ENCODE measurements at places on chromosomes 3 and 15.

- DNase-seq: no peak
Observed at GRCh38 chr15:49865925-49866757, 245.3 kb downstream of the DTWD1 start.

DNA sequence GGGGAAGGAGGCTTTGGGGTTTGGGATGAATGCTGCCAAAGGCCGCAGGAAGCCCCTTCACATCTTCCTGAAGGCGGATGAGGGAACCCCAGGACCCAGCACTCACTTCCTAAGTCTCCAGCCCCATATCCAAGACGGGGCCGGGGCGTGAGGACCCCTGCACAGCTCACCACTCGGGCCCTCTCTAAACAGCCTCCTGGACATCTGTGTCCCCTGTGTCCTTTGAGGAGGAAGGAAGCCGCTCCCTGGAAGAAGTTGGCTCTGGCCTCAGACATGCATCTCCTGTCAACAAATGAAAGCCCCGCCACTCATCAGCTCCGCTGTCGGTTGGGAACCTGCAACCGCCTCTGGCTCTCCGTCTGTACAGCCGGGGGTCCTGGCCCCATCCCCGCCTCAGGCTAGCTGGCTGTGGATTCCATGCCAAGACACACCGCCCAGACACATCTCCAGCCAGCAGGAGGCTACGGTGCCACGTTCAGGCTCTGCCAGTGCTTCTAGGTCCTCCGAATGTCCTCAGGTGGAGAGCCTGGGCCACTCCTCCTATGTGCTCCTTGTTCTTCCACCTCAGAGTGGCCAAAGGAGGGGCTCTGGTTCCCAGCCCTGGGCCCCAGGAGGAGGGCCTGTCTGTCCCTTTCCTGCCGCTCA is 140.0 kb upstream of the MEF2A start:
- DNase-seq: no peak

DNA sequence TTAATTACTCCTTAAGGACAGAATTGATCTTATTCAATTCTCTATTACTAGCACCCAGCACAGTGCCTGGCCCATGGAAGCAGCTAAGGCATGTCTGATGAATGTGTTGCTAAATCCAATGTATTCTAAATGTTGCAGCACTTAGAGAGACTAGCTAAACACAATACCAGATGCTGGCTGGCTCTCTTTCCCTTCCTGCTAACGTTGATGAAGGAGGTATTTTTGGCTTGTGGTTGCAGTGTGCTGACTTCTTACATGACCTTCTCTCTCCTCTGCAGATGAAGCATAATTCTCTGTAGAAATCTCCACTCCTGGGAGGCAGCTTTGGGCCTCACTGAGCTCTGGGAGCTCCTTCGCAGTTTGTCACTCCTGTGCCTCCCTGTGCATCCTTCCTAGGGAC is 183.6 kb downstream of the PEX5L start:
- no peak for DNase-seq

DNA sequence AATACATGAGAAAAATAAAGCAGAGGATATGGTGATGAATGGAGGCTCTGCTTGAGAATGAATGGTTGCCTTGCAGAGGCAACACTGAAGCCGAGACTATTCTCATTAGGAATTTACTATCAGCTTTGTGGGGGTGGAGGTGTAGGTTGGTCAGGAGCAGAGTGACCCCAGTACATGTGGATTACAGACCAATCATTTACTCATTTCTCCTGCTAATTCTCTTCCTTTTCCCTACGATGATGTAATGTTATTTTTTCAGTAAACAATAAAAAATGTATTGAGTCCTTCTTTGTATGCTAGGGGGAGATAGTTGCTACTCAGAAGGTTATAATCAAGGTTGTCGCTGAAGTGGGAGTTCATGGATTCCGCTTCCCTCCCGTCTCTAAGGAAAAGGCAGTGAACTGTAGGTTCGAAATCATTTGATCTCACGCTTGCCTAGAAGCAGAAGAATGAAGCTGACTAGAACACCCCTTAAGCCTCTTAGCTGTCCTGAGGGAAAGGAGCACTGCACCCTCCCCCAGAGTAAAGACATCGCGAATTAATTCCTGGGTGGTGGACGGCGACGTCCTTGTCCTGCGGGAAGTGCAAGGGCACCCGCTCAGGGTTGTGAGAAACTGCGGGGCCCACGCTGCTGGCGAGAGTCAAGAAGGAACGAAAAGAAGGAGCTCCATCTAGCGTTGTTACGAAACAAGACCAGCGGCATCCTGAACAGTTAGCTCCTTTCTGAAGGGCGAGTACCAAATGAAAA is 213.2 kb upstream of the PFN2 start:
- peak; percentile 50 for DNase-seq

DNA sequence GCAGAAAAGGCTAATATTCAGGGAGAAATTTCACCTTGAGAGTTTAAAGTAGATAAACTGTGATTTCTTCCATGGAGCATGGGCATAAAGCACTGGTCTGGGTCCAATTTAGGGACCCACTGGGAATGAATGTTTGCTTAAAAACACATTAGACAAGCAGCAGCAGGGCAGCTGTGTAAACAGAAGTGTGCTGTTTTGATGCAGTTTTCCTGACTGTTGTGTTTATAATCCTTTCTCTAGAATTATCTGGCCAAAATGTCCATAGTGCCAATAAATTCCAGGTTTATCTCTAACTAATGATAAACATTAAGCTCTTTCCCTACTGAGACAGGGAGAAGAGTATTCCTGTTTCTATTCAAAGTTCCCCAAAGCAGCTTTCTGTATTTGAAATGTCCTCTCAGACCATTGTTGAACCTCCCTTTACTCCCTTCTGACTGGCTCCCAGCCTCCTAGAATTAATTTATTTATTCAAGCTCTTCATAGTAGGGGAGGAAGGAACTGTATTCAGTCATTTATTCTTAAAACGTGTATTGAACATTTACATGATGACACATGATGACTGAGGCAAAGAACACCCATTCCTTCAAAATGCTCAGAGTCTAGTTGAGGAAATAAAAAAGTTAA is 7.0 kb upstream of the TM4SF18 start:
- DNase-seq: peak; percentile 38

DNA sequence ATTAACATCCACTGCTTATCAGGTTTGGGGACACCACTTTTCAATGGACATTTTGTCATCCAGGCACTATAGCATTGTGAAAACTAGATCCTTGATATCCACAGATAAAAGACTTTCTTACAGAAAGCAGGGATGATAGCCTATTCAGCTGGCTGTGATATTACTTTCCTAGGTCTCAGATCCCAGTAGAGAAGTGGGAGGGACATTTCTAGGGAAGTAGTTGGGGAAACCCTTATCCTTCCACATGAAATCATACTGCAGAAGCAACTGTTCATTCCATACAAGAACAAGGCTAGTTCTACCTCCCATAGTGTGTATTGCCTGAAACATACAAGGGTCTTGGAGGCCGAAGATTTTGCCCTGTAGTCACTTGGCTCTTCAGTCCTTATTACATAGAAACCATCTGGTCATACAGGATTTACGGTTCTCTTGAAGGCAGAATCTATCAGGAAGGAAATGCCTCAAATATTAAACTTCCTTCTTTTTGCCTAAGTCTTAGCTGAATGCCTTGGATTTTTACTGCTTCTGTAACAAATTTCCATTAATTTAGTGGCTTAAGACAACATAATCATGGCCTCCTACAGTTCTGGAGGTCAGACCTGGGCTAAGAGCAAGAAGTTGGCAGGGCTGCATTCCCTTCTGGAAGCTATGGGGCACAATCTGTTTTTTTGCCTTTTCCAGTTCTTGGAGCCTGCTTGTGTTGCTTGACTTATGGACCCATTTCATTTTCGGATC is 119.4 kb downstream of the ECT2 start:
- DNase-seq: no peak

GRCh38 chr3:468172-468571 is 271.6 kb downstream of the CHL1 start:
- no peak for DNase-seq

- DNase-seq: no peak
Observed at GRCh38 chr3:185089751-185090150, 63.1 kb downstream of the C3orf70 start.

- no peak for DNase-seq
Observed at GRCh38 chr15:98203872-98204660, 243.6 kb downstream of the ARRDC4 start.

DNA sequence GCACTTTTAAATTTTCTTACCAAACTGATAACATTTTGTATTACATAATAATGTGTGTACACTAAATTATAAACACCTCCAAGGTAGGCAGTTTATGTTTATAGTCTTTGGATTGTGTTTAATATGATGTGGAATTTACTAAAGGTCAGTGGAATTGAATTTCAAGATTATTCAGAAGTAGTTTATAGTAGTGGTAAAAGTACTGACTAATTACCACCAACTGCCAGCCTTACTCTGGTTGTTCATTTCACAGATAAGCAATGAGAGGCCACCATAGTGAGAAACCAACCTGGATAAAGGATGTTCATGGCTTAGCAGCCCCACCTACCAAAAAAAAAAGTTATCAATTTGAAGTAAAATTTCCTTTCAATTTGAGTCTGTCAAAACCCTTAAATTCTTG is 54.0 kb upstream of the EIF5A2 start:
- DNase-seq: no peak

- DNase-seq: no peak
Observed at GRCh38 chr3:10358309-10358980, 37.5 kb upstream of the SEC13 start.

DNA sequence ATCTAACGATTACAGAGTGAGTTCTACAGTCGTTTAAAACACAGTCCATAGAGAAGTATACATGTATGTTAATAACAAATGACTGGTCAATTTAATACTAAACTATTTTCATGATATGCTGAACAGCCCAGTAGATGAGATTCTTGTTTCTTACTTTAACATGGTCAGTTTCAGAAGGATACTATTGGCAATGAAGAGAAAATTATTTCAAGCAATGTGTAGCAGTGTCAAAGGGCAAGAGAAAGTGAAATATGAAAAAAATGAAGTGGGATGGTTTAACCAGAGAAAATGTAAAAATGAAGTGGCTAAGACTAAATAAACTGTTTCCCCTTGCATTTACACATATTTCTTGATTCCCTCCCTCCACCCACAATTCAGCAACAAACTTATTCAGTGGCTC is 192.1 kb upstream of the TTC14 start:
- no peak for DNase-seq

DNA sequence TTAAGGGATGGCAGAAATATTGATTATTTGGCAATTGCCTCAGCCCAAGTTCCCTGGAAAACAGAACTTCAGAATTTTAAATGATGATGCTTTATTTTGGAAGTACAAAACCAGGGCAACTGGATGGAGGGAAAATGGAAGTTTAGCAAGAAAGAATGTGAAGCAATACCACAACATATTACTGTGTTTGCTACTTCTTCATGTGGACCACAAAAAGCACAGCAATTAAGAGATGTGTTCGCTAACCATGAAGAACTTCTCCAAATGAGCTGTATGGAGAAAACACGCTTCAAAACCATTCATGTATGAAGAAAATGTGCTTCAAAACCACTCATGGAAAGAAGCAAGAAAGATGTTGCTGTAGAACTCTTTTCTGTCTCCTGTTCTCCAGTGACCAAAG is 64.7 kb upstream of the ARL6 start:
- no peak for DNase-seq

- no peak for DNase-seq
Observed at GRCh38 chr3:156525808-156526207, 29.1 kb downstream of the SSR3 start.

DNA sequence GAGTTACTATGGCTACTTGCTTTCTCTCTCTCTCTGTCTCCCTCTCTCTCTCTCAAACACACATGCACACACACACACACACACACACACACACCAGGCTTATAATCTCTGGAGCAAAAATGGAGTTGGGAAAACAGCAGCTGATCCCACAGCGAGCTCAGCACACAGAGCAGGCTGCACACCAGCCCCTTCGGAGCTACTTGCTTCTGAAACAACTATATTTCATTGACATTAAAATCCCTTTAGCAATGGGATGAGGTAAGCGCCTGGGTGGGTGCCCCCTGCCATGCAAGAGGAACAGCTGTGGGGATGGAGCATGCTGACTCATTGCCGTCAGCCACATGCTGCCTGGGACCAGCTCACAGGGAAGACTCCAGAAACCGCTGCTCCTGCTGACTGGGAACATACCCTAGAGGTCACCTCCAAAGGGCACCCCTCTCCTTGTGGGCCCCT is 45.7 kb downstream of the B3GNT5 start:
- DNase-seq: no peak

DNA sequence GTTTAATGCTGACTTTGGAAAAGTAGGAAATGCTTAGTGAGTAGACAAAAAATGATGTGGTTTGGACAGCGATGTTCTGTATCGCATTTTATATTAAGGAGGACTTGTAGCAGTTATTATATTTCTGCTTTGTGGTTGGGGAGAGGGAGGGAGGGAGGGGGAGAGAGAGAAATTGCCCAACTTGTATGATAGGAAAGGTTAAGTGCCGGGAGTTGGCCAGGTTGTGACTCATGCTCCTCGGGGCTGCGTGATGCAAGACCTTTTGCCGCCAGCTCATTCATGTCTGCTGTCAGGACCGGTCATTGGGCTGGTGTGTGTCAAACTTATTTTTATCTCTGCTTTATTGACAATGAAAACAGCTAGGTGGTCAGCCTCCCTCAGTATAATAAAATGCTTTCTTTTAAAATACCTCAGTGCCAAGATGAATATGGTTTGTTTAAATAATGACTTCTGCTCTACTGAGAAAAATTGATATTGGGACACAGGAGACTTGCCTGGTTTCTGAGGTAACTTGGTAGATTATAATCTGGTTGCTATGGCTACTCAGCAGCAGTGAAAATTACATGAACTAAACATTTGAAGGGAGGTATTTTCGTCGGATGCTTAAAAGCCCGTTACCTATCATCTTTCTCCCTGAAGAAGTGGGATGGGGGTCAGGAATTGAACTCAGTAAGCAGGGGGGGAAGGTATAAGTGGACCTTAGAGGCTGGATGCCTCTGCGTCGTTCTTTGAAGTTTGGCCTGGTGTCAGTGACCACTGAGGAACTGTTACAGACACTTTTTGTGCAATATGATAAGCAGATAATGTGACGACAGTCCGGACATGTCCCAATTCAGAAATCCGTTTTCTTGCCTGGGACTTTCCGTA is 90.7 kb downstream of the FNDC3B start:
- DNase-seq: peak; percentile 95

- no peak for DNase-seq
Observed at GRCh38 chr15:34796847-34797435, 1.6 kb upstream of the ACTC1 start.

DNA sequence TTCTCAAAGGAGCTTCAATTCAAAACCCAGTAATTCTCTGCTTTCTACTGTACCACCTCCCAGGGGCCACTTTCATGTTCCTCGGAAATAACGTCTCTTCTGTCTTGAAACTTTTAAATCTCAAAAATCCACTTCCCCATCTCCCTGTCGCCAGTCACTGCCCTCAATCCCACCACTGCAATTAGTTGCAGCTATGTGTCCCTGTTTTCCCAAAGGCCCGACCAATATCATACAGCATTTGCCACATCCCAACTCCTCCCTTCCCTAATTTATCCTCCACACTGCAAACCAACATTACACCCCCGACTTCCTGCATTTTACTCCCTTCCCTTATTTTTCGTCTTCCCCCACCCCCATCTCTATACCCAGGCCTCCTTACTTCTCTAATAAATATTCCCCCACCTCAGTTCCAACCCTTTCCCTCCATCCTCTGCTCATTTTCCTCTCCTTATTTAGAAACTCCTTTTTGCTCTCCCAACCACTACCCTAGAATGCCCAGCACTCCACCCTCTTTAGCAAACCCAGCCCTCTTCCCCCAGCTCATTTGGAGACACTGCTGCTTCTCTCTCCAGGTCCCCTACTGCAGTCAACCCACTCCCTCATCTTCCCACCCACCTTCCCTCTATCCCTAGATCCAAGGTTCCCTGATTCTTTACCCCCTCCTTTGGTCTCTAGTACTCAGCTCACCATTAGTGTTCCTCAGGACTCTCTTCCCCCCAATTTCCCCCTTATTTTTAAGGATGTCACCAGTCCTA is 1.1 kb downstream of the NPTN start:
- no peak for DNase-seq

GRCh38 chr15:57005244-57005643 is 86.8 kb downstream of the TCF12 start:
- DNase-seq: no peak
